ENCODE measurements at places on chromosomes 2 and 18.

DNA sequence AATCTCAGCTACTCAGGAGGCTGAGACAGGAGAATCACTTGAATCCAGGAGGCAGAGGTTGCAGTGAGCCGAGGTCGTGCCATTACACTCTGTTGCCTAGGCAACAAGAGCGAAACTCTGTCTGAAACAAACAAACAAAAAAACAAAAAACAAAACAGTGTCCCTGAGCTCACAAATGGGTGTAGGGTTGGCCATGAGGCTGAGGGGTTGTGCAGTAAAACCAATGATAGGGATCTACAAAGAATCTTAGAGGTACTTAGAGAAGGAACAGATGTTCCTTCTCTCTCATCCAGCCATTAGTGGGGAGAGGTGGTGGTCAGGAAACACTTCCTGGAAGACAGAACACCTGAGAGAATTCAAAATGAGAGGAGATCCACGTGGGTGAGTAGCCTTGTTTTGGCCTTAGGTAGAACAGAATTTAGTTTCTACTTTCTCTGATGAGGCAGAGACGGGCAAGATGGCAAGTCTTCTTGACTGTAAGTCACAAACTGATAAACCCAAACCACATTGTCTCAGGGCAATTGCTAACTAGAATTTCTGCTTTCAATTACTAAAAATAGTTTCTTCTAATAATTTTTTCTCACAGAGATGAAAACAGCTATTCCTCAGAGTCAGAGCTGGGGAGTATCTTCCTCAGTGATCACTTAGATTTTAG lies 61.5 kb upstream of the PPM1B start:
- no peak for DNase-seq

DNA sequence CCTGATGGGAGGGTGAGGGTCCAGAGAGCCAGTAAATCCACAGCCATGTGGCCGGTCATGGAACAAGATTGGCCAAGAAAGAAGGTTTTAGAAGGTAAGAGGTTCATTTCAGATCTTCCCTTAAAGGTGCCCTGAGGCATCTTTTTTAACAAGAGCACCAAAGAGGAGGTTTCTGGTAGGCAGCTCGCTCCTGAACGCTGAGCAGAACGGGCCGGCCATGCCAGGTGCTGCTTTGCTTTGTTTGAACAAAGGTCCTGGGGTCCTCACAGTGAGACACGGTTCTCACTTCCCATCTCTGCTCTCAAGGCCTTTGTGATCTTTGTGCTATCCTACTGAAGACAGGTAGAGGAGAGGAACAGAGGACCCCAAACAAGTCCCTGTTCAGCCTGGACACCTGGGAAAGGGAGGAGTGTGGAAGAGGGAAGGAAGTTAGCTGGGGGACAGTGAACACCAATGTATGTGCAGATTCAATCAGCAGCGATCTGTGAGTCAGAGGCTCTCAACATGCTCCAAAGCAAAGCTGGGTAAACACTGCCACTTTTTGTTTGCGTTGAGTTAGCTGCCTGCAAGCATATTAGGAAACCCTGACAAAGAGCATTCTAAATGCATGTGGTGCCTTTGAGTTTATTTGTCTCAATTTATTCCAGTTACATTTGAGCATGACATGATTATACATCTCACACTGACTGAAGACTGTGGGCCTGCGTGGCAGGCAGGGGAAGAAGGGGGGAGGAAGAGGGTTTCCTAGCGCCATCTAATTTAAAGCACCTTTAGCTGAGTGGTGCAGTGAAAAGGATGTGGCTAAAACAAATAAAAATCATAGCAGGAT lies 102.4 kb downstream of the ASB1 start:
- DNase-seq = no peak

GRCh38 chr2:232967474-232967873 lies 45.6 kb downstream of the NGEF start:
- DNase-seq = no peak

GRCh38 chr18:24138789-24139616 lies at the start of gene CABYR:
Gene CABYR, plus strand, starts transcription at chr18:24139062. Its CDS starts 4,053 bp downstream, at chr18:24143115.
- peak; percentile 90 for DNase-seq

- peak; percentile 85 for DNase-seq
These were observed 178.1 kb upstream of the PKDCC start for GRCh38 chr2:41869542-41870264.

- DNase-seq = peak; percentile 31
These were observed 3.4 kb upstream of the TEX51 start for GRCh38 chr2:126895336-126895735.

DNA sequence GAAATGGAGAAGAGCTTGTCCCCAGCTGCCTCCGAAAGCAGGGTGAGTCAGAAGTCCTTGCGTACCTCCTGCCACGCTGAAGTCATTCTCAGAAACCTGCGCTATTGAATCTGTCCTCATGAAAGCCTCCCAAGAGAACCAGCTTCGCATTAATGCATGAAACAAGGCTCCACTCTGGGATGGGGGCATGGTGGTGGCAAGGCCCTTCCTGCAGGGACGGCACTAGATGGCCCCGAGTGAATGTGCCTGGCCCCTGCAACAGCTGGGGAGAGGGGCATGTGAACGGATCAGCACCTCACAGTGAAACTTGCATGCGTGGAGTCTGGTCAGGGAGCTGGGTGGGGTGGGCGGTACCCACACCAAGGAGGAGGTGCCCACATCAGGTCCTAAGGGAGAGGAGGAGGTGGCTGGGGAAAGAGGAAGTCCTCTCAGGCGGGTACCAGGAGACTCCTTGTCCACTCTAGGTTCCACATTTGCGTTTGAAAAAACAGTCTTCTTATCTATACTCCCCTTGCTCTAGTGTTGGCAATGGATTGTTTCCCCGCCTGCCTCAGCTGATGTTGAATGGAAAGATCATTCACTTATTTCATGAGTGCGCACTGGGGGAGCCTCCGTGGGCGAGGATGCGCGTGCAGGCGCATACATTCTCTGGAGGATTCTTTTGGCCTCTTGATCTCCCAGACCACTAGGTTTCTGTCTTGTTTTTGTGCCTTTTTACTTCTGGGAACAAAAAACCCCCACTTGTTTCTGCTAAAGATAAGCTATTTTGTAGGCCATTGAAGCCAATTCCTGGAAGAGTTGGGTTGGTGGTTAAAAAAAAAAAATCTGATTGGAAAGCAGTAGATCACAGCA lies 104.7 kb downstream of the KLHL29 start:
- DNase-seq = no peak

DNA sequence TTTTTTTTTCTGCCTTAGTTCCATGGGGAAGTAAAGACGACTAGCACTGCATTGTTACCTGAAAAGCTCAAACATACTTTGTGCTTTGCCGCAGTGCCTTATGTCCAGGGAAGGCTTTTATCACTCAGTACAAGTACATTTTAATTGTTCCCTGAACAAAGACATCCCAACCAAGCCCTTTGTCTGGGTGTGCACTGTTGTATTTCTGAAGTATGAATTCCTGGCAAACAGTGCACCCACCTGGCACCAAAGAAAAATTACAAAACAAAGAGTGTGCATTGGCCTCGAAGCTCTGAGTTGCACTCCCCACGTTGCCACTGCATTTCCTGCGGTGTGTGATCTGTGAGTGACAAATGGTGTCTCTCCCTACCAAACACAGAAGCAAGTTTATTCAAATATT lies 858.5 kb upstream of the PIK3C3 start:
- no peak for DNase-seq

GRCh38 chr2:150470435-150470834 lies 17.0 kb downstream of the RND3 start:
- peak; percentile 67 for DNase-seq

Data from islet precursor cell (in vitro differentiated cells).